ENCODE measurements at places on chromosomes 5 and 9.
A peak's percentile ranks its signal among the peaks of the same experiment; 100 is the strongest.

GRCh38 chr5:67301285-67301903 lies 104.8 kb upstream of the CD180 start:
- peak; percentile 37 for DNase-seq

DNA sequence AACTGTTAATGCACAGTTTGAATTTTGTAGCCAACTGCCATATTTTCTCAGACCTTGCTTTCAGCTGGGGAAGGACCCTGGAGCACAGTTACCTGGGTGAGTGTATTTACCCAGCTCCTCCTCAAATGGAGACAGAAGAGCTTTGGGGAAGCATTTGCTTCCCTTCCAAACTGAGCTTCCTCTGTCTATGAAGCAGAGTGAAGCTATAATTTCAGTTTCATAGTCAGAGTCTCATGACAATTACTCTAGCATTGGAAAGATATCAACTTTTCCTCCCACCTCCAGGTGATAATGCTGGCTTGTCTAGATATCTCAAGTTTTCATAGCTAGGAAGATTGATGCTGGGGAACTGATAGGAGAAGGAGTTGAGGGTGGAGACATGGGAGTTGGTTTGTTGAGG lies 406.4 kb upstream of the CLINT1 start:
- no peak for DNase-seq

DNA sequence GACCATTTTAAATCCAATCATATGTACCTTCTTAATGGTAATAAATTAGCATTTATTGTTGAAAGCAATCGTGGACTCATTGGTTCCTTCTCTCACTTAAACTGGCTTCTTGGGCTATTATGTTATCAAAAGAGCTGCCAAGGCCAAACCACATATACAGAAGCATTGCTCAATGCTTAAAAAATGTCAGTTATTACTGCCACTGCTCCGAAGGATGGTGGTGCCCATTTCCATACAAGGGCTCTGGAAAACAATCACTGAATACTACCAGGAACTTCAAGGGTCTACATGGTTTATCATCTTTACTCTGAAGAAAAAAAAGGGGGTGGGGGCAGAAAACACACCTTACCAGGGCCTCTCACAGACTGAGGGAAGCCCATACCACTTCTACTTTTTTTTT lies 104.3 kb downstream of the GNAQ start:
- no peak for DNase-seq

DNA sequence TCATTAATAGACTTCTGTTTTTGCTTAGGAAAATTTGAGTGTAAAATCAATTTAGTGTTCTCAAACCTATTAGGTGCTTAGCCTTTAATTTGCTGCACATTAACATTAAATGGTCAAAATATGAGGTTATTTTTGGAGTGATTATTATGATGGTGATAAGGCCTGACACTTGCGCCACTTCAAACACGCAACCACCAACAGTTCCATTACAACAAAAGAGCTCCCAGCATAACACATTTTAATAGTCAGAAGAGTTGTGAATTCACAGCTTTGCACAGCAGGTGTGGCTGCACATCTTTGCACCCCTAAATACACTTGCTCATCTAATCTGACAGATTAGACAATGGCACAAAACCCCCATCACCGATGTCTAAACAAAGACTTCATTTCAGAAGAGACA lies 940.7 kb downstream of the NR2F1-AS1 start:
- DNase-seq = no peak

DNA sequence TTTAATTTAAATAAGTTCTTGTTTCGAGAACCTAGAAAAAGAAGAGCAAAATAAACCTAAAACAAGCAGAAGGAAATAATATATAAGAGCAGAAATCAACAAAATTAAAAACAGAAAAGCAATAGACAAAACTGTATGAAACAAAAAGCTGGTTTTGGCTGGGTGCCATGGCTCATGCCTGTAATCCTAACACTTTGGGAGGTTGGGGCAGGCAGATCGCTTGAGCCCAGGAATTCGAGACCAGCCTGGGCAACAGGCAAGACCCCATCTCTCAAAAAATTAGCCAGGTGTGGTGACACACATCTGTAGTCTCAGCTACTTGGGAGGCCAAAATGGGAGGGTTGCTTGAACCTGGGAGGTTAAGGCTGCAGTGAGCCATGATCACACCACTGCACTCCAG lies 59.2 kb upstream of the OTP start:
- DNase-seq = no peak
